Stimulated activated CD8-positive, alpha-beta memory T cell treated with anti-CD3 and anti-CD28 coated beads, Interleukin-15, amount 100 ng/mL, for 24 hours (primary cell): ENCODE measurements at places on chromosomes 11 and 22.

GRCh38 chr11:117335399-117335798, 7.7 kb downstream of the CEP164 start:
- no peak for DNase-seq

DNA sequence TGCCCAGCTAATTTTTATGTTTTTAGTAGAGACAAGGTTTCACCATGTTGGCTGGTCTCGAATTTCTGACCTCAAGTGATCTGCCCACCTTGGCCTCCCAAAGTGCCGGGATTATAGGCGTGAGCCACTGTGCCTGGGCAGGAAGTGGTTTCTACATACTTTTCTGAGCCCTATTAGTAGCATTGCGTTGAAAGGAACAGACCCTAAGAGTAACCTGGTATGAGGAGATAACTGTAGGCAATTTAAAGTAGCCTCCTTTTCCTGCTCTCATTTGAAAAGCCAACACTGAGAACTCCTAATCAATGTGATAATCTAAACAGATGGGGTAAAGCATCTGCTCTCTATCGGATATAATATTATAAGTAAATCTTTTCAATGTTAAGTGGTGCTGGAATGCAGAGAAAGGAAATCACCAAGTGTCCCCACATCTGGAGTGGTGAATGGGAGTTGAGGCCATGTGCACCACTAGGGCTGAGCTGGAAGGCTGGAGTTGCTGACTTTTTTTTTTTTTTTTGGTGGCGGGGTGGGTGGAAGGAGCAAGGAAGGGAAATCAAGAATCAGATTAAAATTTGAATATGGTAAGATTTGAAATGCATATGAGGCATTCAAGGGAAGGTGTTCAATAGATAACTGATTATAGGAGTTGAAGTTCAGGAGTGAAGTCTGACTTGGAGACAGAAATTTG, 20.7 kb downstream of the PDHX start:
- no peak for DNase-seq

DNA sequence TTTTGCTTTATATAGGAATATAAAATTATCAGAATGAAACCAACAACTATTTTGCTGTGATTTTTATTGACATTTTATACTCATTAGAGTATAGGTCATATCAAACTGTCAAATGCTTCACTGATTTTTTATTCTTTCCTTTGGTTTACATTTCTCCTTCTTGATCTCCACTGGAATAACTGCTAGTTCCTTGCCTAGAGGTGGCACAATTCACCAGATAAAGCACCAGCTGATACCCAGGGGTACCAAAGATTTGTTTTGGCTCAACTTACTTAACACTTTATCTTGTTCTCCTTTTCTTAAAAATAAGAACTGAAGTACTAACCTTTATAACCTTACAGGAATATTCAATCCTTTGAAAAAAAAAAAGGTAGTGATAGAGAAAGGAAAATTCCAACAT, 725.1 kb upstream of the CHORDC1 start:
- no peak for DNase-seq

- no peak for DNase-seq
Observed at GRCh38 chr22:33741025-33741424, 179.3 kb downstream of the LARGE1 start.

GRCh38 chr11:2418693-2419360, 18.3 kb downstream of the TSSC4 start:
- DNase-seq, result no peak

DNA sequence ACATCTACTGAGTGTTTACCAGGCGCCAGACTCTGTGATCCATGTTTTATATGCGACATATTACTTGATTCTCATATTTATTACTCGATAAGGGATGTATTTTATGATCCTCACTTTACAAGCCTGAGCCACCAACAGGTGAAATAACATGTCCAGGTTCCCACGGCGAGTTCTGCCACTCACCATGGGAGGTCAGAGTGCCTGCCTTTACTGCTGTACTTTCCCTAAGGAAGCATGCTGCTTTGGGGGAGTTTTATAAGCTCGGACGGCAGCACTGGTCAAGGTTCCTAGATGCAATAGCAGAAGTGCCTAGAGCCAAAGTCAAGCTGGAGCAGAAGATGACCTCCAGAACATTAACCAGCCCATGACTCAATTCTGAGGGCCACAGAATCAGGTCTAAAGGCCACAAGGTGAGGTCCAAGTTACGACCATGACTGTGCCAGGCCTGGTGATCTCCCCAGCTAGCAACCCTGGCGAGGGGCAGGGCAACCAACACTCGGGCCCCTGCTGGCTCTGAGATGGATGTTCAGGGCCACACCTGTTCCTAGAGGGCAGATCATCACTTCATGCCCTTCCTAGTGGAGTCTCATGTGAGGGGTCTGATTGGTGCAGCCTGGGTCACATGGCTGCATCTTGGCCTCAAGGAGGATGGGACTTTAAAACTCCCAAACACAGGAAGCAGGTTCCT, 14.2 kb downstream of the IFT27 start:
- DNase-seq, result no peak

GRCh38 chr11:11657218-11657955, 35.6 kb upstream of the GALNT18 start:
- DNase-seq, result no peak

DNA sequence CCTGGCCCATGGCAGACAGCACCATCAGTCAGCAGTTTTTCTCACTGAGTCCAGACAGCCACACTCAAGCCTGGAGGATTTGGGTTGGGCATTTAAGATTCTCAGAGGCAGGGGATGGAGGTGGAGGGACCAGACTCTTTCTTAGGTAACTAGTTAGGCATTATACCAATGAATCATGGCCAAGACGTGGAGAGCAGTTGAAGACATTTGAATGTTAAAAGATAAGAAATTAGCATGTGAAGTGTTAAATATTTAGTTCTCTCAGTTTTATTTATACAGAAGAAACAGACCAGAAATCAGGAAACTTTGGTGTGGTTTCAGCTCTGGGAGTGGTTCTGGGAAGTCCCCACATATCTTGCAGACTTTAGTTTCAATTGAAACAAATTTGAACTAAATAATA, 9.9 kb downstream of the GTF2H1 start:
- no peak for DNase-seq

DNA sequence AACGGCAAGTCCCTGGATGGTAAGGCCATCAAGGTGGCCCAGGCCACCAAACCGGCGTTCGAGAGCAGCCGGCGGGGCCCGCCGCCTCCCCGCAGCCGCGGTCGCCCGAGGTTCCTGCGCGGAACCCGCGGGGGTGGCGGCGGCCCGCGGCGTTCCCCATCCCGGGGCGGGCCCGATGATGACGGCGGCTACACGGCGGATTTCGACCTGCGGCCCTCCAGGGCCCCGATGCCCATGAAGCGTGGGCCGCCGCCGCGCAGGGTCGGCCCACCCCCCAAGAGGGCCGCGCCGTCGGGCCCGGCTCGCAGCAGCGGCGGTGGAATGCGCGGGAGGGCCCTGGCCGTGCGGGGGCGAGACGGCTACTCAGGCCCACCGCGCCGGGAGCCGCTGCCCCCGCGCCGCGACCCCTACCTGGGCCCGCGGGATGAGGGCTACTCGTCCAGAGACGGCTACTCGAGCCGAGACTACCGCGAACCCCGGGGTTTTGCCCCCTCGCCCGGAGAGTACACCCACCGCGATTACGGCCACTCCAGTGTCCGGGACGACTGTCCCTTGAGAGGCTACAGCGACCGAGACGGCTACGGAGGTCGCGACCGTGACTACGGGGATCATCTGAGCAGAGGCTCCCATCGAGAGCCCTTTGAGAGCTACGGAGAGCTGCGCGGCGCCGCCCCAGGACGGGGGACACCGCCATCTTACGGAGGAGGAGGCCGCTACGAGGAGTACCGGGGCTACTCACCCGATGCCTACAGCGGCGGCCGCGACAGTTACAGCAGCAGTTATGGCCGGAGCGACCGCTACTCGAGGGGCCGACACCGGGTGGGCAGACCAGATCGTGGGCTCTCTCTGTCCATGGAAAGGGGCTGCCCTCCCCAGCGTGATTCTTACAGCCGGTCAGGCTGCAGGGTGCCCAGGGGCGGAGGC, 792 bp downstream of the RBMXL2 start:
- DNase-seq, result no peak

DNA sequence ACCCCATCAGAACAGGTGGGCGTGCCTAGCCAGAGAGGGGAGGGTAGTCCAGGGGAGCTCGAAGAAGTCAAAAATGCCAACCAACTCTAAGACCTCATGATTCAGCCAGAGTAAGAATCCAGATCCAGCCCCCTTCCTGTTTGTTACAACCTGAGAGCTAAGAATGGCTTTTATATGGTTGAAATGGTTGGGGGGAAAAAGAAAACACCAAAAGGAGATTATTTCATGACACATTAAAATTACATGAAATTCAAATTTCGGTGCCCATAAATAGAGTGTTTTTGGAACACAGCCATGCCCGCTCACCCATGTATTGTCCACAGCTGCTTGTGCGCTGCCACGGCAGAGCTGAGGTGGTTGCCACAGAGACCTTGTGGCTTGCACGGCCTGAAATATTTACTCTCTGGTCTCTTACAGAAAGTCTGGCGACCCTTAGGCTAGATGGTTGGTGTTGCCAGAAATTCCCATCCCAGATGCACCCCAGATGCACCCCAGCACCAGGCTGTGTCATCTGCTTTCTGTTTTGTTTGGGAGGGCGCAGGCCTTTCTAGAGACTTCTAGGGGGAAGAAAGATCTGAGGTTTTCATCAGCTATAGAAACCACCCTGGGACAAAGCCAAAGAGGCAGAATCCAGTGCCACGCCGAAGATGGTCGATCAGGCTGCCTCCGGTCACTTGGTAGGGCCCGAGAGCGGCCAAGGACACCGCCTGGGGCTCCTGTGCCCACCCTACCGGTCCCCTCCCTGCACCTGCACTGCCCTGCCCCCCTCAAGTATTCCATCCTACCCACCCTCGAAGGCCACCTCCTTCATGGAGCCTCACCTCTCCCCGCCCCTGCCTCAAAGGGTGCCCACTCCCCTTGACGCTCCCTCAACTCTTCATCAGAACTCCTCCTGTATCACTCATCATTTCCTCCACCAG, 80.2 kb downstream of the DSCAML1 start:
- no peak for DNase-seq
